ENCODE measurements at places on chromosomes 3 and 15. TPM values are rescaled to one million over a fixed set of nuclear protein-coding genes. Genes with fewer than 3 reads are reported as not detected.

- H3K27ac ChIP-seq, result no peak overlapping the region
- peaks cover 46% of the 10 kb centered on the region for H3K27me3 ChIP-seq
- no peak for DNase-seq
- no peaks in the 10 kb centered on the region for H3K36me3 ChIP-seq
Observed at GRCh38 chr3:24520976-24521419, 26.3 kb upstream of the THRB start.

DNA sequence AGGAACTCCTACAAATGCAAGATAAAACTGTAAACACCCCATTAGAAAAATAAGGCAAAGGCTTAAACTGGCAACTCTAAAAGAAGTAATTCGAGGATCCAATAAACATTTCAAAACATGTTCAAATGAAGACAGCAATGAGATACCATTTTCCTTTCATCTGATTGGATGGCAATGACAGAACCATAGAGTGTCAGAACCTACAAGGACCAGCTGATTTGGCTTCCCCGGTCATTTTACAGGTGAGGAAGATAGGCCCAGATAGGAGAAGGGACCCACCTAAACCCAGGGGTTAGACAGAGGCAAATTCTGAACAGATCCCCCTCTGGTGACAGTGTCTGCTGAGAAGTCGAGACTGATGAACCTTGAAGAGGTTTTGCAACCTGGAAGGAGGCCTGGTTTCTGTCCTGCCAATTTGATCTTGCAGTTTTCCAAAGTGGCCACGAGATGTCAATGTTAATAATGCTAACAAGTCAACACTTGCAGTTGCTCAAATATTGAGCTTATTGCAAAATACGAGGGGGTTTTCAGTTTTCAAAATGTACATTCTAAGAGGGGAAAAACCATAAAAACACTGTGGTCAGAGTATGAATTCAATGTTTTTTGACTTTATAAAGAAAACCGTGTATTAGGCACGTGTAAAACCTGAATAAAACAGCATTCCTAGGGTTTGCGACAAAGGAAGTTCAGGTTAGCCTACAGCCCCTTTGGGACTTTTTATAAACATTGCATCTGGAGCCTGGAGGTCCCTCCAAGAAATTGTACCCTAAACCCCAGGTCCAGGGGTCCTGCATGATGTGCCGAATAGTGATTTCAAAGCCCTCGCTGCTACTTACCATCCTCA is 21.5 kb downstream of the CFAP161 start:
- DNase-seq, result peak; percentile 18
- H3K4me3 ChIP-seq, result no peak overlapping the region
- no peaks in the 10 kb centered on the region for H3K36me3 ChIP-seq
- H3K4me1 ChIP-seq, result peaks cover 3% of the 10 kb centered on the region
- H3K27me3 ChIP-seq, result peaks cover 7% of the 10 kb centered on the region

DNA sequence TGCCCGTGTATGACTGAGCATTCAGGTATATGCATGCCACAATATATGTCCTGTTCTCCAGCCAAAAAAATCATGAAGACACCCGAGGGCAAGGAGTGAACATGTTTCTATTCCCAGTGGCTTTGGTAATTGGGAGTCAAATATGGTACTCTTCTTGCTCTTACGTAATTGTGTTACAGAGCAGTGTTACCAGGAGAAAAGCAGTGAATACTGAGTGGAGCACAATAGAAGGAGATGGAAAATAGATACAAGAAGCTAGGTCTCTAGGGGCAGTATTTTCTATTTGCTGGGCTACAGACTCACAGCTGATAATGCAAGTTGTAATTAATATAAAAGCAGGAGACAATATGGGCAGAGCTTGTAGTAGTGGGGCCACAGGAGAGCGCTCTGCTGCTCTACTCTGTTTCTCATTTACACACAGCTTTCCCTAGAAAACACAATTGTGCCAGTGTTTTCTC is 13.2 kb downstream of the MEIS2 start:
- H3K4me1 ChIP-seq, result no peaks in the 10 kb centered on the region
- H3K36me3 ChIP-seq, result no peaks in the 10 kb centered on the region
- peaks cover 23% of the 10 kb centered on the region for H3K27me3 ChIP-seq
- H3K27ac ChIP-seq, result no peak overlapping the region
- no peak for DNase-seq

- DNase-seq, result no peak
Observed at GRCh38 chr3:102346897-102347296, 87.9 kb upstream of the ZPLD1 start.

- peaks cover 48% of the 10 kb centered on the region for H3K27me3 ChIP-seq
- no peak overlapping the region for H3K4me3 ChIP-seq
- H3K36me3 ChIP-seq, result no peaks in the 10 kb centered on the region
- H3K27ac ChIP-seq, result no peak overlapping the region
- peaks cover 8% of the 10 kb centered on the region for H3K4me1 ChIP-seq
- no peak for DNase-seq
Observed at GRCh38 chr3:69741032-69741767, 1.9 kb downstream of the MITF start.

- no peak overlapping the region for H3K27ac ChIP-seq
- no peak for DNase-seq
- H3K4me1 ChIP-seq, result peaks cover 11% of the 10 kb centered on the region
Observed at GRCh38 chr3:195757438-195757770, 36.6 kb downstream of the MUC20 start.

- no peak overlapping the region for H3K27ac ChIP-seq
- no peaks in the 10 kb centered on the region for H3K36me3 ChIP-seq
- DNase-seq, result no peak
- peaks cover 33% of the 10 kb centered on the region for H3K4me1 ChIP-seq
- no peak overlapping the region for H3K4me3 ChIP-seq
- H3K27me3 ChIP-seq, result peaks cover 6% of the 10 kb centered on the region
Observed at GRCh38 chr3:5055357-5056110, 66.6 kb upstream of the ARL8B start.

AADACL2 gene
- not detected for total RNA-seq
